ENCODE measurements at places on chromosomes 11 and 22.

GRCh38 chr11:69726019-69726418 is 22.2 kb upstream of the FGF19 start:
- no peak for DNase-seq

GRCh38 chr22:19122752-19123492 is 710 bp upstream of the DGCR2 start:
- no peak for DNase-seq

- DNase-seq, result peak; percentile 39
Observed at GRCh38 chr11:118152552-118153471, at the start of gene SCN4B. SCN4B (minus strand) TSS chr11:118152823; CDS start chr11:118152673, 150 bp downstream.

GRCh38 chr22:49010901-49011300 is 816.8 kb downstream of the BRD1 start:
- DNase-seq, result no peak

Data from LoVo (cell line).